ENCODE measurements at places on chromosomes 5 and 9.
A peak's percentile ranks its signal among the peaks of the same experiment; 100 is the strongest.

- no peaks in the 10 kb centered on the region for H3K27me3 ChIP-seq
- no peak for DNase-seq
- H3K36me3 ChIP-seq, result no peaks in the 10 kb centered on the region
- H3K4me3 ChIP-seq, result no peak overlapping the region
- peaks cover 32% of the 10 kb centered on the region for H3K4me1 ChIP-seq
Observed at GRCh38 chr5:143581147-143581546, 177.7 kb upstream of the NR3C1 start.

GRCh38 chr9:137982200-137982599 is 104.6 kb downstream of the CACNA1B start:
- H3K27ac ChIP-seq, result no peak overlapping the region
- H3K4me1 ChIP-seq, result no peaks in the 10 kb centered on the region
- no peak for DNase-seq

DNA sequence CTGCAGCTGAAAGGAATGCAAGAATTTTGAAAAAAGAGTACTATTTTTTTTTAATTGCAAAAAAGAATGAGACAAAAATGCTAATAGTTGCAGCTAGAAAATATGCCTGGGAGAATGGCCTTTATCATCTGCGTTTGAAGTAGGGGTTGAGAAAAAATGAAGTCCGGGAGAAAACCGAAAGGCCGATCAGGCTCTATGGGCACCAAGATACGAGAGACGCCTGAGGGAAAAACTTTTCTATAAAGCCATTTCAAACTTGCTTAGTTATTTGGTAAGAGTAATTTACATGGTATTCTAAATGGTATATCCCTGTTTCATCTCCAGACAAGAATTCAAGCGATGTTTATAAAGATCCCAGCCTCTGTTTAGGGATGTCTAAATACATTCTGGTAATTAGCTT is 99.3 kb upstream of the EFNA5 start:
- H3K27me3 ChIP-seq, result no peaks in the 10 kb centered on the region
- no peaks in the 10 kb centered on the region for H3K4me1 ChIP-seq
- no peak overlapping the region for H3K4me3 ChIP-seq
- H3K36me3 ChIP-seq, result no peaks in the 10 kb centered on the region

- H3K36me3 ChIP-seq, result no peaks in the 10 kb centered on the region
- peak overlapping the region; percentile 60 for H3K27ac ChIP-seq
- peaks cover 21% of the 10 kb centered on the region for H3K4me1 ChIP-seq
- DNase-seq, result peak; percentile 64
Observed at GRCh38 chr5:176542596-176543427, 5.6 kb upstream of the RNF44 start.

DNA sequence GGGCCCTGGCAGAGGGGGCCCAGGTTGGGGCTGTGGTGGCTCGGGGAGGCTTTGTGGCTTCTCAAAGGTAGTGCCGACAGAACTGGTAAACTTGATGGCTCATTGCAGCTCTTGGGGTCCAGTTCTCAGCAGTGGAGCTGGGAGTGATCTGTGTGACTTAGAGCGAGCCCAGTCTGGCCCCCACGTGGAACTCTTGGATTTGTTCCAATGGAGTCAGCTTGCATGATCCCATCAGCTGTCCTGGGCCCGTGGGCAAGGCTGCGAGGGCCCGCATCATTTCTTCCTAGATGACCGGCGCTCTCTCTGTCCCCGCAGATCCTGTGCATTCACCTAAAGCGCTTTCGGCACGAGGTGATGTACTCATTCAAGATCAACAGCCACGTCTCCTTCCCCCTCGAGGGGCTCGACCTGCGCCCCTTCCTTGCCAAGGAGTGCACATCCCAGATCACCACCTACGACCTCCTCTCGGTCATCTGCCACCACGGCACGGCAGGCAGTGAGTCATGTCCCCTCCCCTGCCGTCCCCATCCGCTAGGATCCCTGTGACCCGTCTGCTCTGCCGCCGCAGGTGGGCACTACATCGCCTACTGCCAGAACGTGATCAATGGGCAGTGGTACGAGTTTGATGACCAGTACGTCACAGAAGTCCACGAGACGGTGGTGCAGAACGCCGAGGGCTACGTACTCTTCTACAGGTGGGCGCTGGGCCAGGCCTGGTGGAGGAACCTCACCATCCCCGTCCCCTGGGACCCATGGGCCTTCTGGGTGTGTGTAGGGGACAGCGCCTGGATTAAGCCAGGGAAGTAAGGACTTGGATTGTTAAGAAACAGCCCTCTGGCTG is 39.2 kb downstream of the USP20 start:
- no peak overlapping the region for H3K27ac ChIP-seq
- H3K4me1 ChIP-seq, result no peaks in the 10 kb centered on the region
- H3K36me3 ChIP-seq, result no peaks in the 10 kb centered on the region
- no peak for DNase-seq
- H3K4me3 ChIP-seq, result no peak overlapping the region

DNA sequence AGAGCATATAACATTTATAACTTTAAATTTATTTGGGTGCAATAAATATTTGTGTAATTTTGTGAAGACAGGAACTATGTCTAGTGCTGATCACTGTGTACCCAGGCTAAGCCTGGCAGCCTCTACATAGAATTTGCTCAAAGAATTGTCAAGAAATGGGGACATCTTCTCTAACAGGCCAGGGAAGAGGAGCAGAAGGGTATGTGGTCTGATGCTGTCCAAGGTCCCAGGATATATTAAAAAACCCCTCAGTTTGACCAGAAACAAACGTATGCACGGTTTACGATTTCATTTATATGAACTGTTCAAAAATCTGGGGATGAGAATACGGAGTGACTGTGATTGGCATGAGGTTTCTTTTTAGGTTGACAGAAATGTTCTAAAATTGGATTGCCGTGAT is 55.9 kb downstream of the MAT2B start:
- H3K27me3 ChIP-seq, result no peaks in the 10 kb centered on the region
- no peaks in the 10 kb centered on the region for H3K36me3 ChIP-seq
- no peak for DNase-seq
- H3K27ac ChIP-seq, result no peak overlapping the region
- H3K4me1 ChIP-seq, result no peaks in the 10 kb centered on the region

GRCh38 chr9:136538599-136539426 is 7.0 kb downstream of the NOTCH1 start:
- peak; percentile 63 for DNase-seq
- H3K27me3 ChIP-seq, result no peaks in the 10 kb centered on the region
- peak overlapping the region; percentile 48 for H3K4me3 ChIP-seq
- H3K27ac ChIP-seq, result peak overlapping the region; percentile 87
- peaks cover 36% of the 10 kb centered on the region for H3K4me1 ChIP-seq

DNA sequence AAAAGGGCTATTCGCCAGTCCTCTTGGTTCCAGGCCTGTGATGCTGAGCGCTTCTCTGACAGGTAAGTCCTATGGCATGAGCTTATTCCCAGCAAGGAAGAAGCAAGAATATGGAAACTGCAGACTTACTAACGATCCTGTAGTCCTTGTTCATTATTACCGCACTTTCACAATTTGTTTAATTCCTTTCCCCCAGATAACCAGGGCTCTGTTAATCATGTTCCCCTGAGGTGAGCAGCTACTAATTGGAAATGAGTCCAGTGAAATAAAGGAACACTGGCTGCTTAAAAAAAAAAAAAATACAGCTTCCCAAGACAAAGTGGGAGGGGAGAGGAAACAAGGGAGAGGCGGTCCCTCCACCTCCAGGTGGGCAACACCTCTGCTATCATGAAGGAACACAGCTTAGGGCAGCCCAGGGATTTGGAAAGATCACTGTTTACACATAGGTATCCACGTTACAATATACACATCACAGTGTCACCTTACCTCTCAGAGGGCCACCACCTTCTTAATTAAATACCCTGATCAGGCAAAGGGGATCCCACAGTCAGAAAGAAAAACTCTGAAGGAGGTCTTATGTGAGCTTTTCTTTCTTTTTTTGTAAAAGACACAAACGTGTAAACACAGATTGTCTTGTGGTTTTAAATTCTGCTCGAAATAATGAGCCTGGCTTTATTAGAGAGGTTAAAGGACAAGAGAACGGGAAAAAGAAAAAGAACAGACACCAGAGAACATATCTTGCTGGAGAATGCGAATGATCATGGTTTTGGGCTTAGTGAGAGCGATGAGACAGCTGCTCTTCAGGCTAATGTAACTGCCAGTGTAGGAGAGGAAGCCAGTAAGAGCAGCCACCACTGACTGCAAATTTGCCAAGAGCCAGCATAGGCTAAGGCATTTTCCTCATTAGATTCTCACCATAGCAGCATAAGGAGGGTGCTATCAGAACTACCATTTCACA is 258.6 kb downstream of the CRB2 start:
- peaks cover 22% of the 10 kb centered on the region for H3K4me1 ChIP-seq
- no peaks in the 10 kb centered on the region for H3K27me3 ChIP-seq
- no peak overlapping the region for H3K4me3 ChIP-seq
- H3K27ac ChIP-seq, result no peak overlapping the region
- H3K36me3 ChIP-seq, result no peaks in the 10 kb centered on the region
- DNase-seq, result no peak

DNA sequence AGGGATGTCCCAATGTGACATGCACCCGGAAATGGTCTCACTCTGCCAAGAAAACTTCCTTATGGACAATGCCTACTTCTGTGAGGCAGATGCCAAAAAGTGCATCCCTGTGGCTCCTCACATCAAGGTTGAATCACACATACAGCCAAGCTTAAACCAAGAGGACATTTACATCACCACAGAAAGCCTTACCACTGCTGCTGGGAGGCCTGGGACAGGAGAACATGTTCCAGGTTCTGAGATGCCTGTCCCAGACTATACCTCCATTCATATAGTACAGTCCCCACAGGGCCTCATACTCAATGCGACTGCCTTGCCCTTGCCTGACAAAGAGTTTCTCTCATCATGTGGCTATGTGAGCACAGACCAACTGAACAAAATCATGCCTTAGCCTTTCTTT is 37.6 kb upstream of the CCDC152 start:
- no peaks in the 10 kb centered on the region for H3K36me3 ChIP-seq
- 0 out of 2 replicates have a peak overlapping the region, but pooled peaks have one; percentile 11 for H3K4me3 ChIP-seq
- no peaks in the 10 kb centered on the region for H3K27me3 ChIP-seq
- no peak for DNase-seq
- H3K4me1 ChIP-seq, result peaks cover 41% of the 10 kb centered on the region

DNA sequence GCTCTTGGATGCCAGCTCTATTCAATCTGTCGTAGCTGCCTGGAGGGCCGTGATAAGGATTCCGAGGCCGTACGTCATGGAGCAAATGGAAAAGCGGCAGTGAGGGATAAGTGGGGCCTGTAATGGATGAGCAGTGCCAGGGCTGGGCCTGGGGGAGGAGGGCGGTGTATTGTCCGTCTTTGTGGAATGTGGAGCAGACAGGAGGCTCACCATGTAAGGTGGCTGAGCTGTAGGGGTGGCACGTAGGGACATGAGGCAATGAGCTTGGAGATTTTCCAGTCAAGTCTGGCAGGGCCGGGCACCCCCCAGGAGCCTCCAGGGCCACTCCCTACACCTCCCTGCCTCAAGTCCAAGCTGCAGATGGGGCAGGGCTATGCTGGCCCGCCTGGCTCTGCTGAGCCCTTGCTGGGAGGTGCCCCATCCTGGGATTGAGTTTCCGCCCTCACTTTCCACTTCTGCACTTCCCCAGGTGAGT is 29.2 kb downstream of the NCS1 start:
- peaks cover 84% of the 10 kb centered on the region for H3K27me3 ChIP-seq
- no peak overlapping the region for H3K27ac ChIP-seq
- no peaks in the 10 kb centered on the region for H3K36me3 ChIP-seq
- no peak for DNase-seq

GRCh38 chr5:57850109-57850508 is 367.5 kb upstream of the ACTBL2 start:
- H3K36me3 ChIP-seq, result no peaks in the 10 kb centered on the region
- no peak for DNase-seq
- H3K4me3 ChIP-seq, result no peak overlapping the region
- H3K27me3 ChIP-seq, result no peaks in the 10 kb centered on the region
- no peaks in the 10 kb centered on the region for H3K4me1 ChIP-seq
- H3K27ac ChIP-seq, result no peak overlapping the region

GRCh38 chr5:2921651-2922050 is 170.2 kb upstream of the IRX2 start:
- H3K4me1 ChIP-seq, result no peaks in the 10 kb centered on the region
- no peaks in the 10 kb centered on the region for H3K36me3 ChIP-seq
- H3K27ac ChIP-seq, result no peak overlapping the region
- DNase-seq, result no peak
- H3K4me3 ChIP-seq, result no peak overlapping the region
- no peaks in the 10 kb centered on the region for H3K27me3 ChIP-seq

- peak overlapping the region; percentile 67 for H3K4me3 ChIP-seq
- H3K36me3 ChIP-seq, result no peaks in the 10 kb centered on the region
- H3K4me1 ChIP-seq, result no peaks in the 10 kb centered on the region
- peaks cover 5% of the 10 kb centered on the region for H3K27me3 ChIP-seq
- H3K27ac ChIP-seq, result no peak overlapping the region
Observed at GRCh38 chr9:125407974-125408900, 146.6 kb downstream of the GAPVD1 start.

- peak; percentile 35 for DNase-seq
- no peak overlapping the region for H3K4me3 ChIP-seq
- no peaks in the 10 kb centered on the region for H3K36me3 ChIP-seq
- H3K27me3 ChIP-seq, result no peaks in the 10 kb centered on the region
Observed at GRCh38 chr5:154642499-154643245, 112.5 kb upstream of the LARP1 start.

DNA sequence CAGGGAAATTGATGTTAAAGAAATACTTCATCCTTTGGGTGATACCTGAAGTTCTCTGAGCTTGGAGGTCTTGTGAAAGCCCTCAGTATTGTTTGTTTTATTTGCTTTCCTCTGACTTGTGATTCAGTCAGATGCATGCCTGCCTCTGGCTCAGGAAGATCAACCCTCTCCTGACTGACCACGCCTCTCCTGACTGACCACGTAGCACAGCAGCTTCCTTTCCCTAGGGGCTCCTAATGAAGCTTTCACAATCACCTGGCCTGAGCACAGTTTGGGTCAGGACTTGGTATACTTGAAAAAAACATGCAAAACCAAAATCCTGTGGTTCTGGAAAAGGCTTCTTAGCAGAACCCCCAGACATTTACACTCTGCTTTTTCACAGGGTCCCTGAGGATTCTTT is 3.8 kb downstream of the TGFBI start:
- H3K27ac ChIP-seq, result no peak overlapping the region
- H3K27me3 ChIP-seq, result no peaks in the 10 kb centered on the region
- H3K4me3 ChIP-seq, result no peak overlapping the region
- DNase-seq, result no peak
- no peaks in the 10 kb centered on the region for H3K36me3 ChIP-seq

GRCh38 chr5:6632324-6632887 is 438 bp downstream of the NSUN2 start:
- H3K36me3 ChIP-seq, result peaks cover 17% of the 10 kb centered on the region
- DNase-seq, result no peak
- H3K27ac ChIP-seq, result peak overlapping the region; percentile 82
- no peaks in the 10 kb centered on the region for H3K27me3 ChIP-seq
- peak overlapping the region; percentile 69 for H3K4me3 ChIP-seq
- H3K4me1 ChIP-seq, result peaks cover 10% of the 10 kb centered on the region

GRCh38 chr5:13403351-13403750 is 541.1 kb downstream of the DNAH5 start:
- H3K36me3 ChIP-seq, result no peaks in the 10 kb centered on the region
- no peak overlapping the region for H3K27ac ChIP-seq
- no peak overlapping the region for H3K4me3 ChIP-seq
- peaks cover 7% of the 10 kb centered on the region for H3K4me1 ChIP-seq
